Activated CD8-positive, alpha-beta T cell treated with anti-CD3 and anti-CD28 coated beads, Interleukin-2, amount 10 ng/mL, durations not matched to agents 7 days and 5 days (primary cell): ENCODE measurements at places on chromosomes 4 and X.

DNA sequence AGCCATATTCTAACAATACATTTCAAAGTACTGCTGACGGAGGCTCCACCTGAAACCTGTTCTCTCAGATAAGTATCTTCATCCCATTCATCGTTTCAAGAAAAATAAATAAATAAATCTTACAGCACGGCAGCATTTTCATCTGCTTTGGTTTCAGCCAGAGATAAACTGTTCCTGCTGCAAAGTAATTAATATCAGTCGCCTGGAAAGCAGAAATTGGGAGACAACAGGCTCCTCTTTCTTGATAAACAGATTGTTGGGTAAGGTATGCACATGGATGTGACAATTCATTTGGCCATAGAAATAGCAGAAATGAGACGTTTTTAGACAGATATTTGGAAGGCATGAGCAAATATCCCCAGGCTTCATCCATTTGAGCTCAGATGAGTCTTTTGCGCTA is 110.4 kb downstream of the PPARGC1A start:
- no peak overlapping the region for H3K27ac ChIP-seq
- no peaks in the 10 kb centered on the region for H3K4me1 ChIP-seq
- no peak overlapping the region for H3K4me3 ChIP-seq
- H3K27me3 ChIP-seq, result no peaks in the 10 kb centered on the region

GRCh38 chr4:65880594-65880993 is 210.3 kb upstream of the EPHA5 start:
- no peak overlapping the region for H3K4me3 ChIP-seq
- H3K4me1 ChIP-seq, result no peaks in the 10 kb centered on the region
- no peak for DNase-seq
- no peaks in the 10 kb centered on the region for H3K36me3 ChIP-seq

DNA sequence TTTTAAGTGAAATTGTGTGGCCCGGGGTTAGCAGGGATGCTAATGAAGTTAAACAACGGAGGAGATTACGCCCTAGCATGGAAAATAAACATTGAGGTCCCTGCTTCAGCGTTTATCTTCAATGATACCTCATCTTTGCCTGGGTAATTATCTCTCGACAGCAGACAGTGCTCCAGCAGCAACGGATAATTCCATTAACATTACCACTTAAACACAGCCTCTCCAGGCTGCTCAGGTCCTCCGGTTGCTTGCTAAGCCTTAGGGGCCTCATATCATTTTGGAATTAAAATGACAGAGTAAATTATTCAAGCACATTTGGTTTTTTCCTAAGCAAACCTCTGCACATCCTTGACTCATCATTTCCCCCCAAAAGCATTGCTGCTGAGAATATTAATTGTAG is 281.5 kb upstream of the KLF3 start:
- no peaks in the 10 kb centered on the region for H3K36me3 ChIP-seq
- H3K4me3 ChIP-seq, result no peak overlapping the region
- no peaks in the 10 kb centered on the region for H3K4me1 ChIP-seq
- no peaks in the 10 kb centered on the region for H3K27me3 ChIP-seq
- DNase-seq, result no peak

- DNase-seq, result no peak
- no peak overlapping the region for H3K27ac ChIP-seq
- H3K36me3 ChIP-seq, result no peaks in the 10 kb centered on the region
- no peaks in the 10 kb centered on the region for H3K4me1 ChIP-seq
These were observed 59.1 kb upstream of the USP9X start for GRCh38 chrX:41025926-41026701.

DNA sequence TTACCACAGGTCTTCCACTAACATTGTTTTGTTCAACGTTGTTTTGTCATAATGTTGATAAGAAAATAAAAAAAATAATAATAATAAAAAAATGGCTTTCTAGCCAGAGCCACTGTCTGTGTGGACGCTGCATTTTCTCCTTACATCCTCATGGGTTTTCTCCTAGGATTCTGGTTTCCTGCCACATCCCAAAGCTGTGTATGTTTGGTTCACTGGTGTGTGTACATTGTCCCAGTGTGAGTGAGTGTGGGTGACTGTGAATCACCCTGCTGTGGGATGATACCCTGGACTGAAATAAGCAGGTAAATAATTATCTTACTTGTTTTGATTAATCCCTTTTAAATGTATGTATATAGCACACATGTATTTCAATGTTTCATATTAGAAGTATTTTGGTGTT is 2154.4 kb upstream of the AGA start:
- DNase-seq, result no peak
- H3K27me3 ChIP-seq, result no peaks in the 10 kb centered on the region
- H3K36me3 ChIP-seq, result no peaks in the 10 kb centered on the region
- H3K4me1 ChIP-seq, result no peaks in the 10 kb centered on the region

DNA sequence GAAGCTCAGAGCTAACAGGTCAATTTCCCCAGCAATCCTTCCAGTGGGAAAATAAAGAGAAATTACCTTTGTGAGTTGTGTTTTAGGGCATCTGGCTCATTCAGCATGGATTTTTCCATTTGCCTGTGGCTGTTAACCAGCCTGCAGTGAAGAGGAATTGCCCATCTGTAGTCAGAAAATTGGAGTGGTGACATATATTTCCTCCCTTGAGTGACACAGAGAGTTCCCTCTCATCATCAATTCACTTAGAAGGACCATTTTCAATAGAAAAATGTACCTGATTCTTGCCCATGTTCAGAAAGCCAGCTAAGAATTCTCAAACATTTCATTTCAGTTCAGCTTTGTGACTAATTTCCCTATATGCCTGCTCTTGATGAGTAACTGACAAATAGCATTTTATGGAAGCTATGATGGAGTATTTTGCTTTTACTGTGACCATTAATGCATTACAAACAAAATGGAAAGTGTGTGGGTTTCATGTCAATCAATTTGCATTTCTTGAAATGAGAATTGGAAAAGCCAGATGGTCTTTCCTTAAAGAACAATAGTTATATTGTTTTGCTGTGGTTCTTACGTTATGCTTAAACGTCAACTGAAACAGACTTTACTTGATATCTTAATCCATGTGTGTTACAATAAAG is 155.8 kb downstream of the NWD2 start:
- DNase-seq, result no peak
- H3K4me3 ChIP-seq, result no peak overlapping the region
- no peaks in the 10 kb centered on the region for H3K36me3 ChIP-seq
- H3K4me1 ChIP-seq, result no peaks in the 10 kb centered on the region
- H3K27ac ChIP-seq, result no peak overlapping the region

DNA sequence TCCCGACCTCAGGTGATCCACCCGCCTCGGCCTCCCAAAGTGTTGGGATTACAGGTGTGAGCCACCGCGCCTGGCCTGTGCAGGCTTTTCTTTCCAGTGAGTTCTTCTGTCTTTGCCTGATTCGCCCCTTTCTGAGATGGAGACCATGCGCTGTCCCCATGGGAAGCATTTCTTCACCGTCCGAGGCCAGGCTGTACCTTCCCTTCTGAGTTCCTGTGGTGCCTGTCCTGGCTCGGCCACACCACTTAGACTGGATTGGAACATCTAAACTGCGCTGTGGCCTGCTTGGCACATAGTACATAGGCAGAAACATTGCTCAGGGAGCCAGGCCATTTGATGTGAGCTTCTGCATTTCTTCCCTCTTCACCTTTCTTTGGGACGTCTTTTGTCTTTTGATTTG is 23.7 kb downstream of the FAM193A start:
- H3K4me3 ChIP-seq, result no peak overlapping the region
- no peaks in the 10 kb centered on the region for H3K27me3 ChIP-seq
- H3K4me1 ChIP-seq, result peaks cover 2% of the 10 kb centered on the region
- peaks cover 5% of the 10 kb centered on the region for H3K36me3 ChIP-seq
- H3K27ac ChIP-seq, result no peak overlapping the region

GRCh38 chr4:107862658-107863057 is 37.9 kb downstream of the SGMS2 start:
- H3K4me3 ChIP-seq, result no peak overlapping the region
- DNase-seq, result peak; percentile 21
- H3K36me3 ChIP-seq, result no peaks in the 10 kb centered on the region
- H3K27ac ChIP-seq, result no peak overlapping the region
- H3K27me3 ChIP-seq, result peaks cover 6% of the 10 kb centered on the region

DNA sequence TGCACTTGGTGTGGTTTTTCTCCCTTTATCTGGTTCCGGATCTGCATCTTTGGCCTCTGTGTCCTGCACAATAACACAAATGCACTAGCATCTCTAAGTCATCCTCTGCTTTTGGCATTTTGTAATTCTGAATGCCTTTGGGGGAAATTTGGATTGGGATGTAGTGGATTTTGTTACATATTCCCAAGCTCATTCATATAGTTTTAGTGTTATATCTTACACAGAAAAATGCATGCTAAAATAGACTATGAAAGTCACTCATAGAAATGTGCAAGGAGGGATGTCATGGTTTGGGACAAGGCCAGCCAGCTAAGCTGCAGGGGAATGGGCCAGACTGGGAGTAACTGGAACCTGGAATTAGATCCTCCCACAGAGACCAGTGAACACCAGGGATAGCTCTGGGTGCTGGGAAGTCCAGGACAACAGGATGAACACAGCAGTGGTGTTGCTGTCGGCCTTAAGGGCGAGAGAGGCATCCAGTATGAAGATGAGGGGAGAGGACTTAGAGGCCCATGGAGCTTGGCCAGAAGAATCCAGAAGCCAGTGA is 20.1 kb downstream of the ENPP6 start:
- no peaks in the 10 kb centered on the region for H3K4me1 ChIP-seq
- H3K4me3 ChIP-seq, result no peak overlapping the region
- H3K27me3 ChIP-seq, result peaks cover 24% of the 10 kb centered on the region
- no peaks in the 10 kb centered on the region for H3K36me3 ChIP-seq
- no peak for DNase-seq

DNA sequence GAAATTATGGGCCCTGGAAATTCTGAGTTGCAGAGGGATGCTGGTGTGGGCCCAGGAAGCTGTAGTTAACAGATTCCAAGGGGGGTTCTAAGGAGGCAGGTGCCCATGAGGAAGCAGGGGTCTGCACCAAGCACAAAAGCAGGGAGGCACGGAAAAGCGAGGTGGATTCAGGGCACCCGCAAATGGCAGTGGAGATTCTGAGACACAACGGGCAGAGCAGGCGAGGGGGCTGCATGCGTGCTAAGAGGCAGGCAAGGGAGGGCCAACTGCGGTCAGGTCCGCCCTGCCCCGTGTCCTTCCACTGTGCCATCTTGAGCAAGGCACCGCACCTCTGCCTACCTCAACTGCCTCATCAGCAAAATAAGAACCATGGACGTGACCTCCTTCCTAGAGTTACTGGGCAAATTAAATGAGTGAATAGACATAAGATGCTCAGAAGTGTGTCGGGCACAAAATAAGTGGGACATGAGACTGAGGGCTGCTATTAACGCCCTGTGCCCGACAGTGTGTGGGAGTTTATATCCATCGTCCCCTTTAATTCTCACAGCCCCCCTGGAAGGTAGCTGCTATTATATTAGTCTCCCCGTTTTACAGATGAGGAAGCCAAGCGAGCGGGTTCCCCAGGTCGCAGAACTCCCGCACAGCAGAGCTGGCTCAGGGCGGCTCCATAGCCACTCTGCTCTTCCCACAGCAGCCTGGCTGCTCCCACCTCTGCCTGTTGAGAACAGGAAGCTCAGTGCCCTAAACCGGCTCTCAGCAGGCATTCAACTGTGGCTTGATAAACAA is 67.6 kb downstream of the PPP2R2C start:
- no peak for DNase-seq
- H3K4me3 ChIP-seq, result no peak overlapping the region
- no peaks in the 10 kb centered on the region for H3K36me3 ChIP-seq
- H3K27me3 ChIP-seq, result peaks cover 38% of the 10 kb centered on the region
- peaks cover 2% of the 10 kb centered on the region for H3K4me1 ChIP-seq

DNA sequence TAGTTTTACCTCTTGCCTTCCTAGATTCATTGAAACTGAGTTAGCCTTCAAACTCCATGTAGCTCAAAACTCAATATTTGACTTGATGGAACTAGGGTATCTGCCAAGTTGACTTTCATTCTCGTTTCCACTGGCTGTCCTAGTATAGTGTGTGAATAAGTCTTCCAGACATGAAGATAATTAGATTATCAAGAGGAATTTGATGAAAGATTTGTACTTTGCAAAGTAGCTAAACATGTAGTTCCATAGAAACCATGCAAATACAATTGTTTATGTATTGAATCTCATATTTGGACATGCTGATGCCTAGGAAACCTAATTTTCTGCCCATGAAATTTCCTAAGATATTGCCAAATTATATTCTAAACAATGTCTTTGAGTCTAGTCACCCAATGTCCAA is 297.5 kb downstream of the ARHGAP24 start:
- H3K4me1 ChIP-seq, result no peaks in the 10 kb centered on the region
- DNase-seq, result no peak
- H3K36me3 ChIP-seq, result no peaks in the 10 kb centered on the region
- no peaks in the 10 kb centered on the region for H3K27me3 ChIP-seq
- H3K27ac ChIP-seq, result no peak overlapping the region

- H3K27me3 ChIP-seq, result no peaks in the 10 kb centered on the region
- DNase-seq, result no peak
- no peak overlapping the region for H3K4me3 ChIP-seq
- H3K36me3 ChIP-seq, result no peaks in the 10 kb centered on the region
These were observed 20.0 kb downstream of the EMCN start for GRCh38 chr4:100497791-100498190.

DNA sequence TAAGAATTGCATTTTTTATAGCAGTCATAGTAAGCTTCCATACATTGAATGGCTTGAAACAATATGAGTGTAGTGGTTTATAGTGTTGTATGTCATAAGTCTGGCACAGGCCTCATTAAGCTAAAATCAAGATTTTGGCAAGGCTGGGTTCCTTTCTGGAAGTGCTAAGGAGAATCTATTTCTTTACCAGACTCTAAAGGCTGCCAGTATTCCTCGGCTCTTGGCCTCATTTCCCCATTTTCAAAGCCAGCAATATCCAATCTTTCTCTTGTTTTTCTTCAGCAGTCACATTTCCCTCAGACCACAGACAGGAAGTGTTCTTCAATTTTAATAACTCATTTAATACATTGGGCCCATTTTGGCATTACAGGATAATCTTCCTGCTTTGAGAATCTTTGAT is 1155.5 kb upstream of the PABPC4L start:
- no peaks in the 10 kb centered on the region for H3K36me3 ChIP-seq
- H3K4me3 ChIP-seq, result no peak overlapping the region
- DNase-seq, result no peak
- no peaks in the 10 kb centered on the region for H3K27me3 ChIP-seq
- H3K27ac ChIP-seq, result no peak overlapping the region

DNA sequence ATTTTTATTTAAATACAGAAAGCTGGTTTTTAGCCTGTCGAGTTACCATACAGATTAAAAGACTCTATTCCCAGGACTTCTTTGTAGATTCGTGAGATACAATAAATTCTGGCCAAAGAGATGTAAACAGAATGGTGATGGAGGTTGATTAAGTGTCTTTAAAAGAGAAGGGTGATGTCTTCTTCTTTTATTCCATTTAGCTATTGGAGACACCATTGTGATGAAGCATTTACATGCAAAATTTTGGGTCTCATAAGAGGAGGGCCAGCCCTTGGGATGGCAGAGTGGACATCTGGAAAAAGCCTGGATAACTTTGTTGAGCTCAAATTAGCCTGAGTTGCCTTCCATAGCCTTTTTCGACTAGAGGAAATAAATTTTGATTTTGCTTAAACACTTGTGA is 21.6 kb upstream of the PCDH10 start:
- H3K4me3 ChIP-seq, result no peak overlapping the region
- no peaks in the 10 kb centered on the region for H3K36me3 ChIP-seq
- no peaks in the 10 kb centered on the region for H3K27me3 ChIP-seq
- no peaks in the 10 kb centered on the region for H3K4me1 ChIP-seq
